ENCODE measurements at places on chromosomes 16 and 17.

GRCh38 chr17:2609091-2609490 lies 15.6 kb downstream of the PAFAH1B1 start:
- DNase-seq, result no peak

DNA sequence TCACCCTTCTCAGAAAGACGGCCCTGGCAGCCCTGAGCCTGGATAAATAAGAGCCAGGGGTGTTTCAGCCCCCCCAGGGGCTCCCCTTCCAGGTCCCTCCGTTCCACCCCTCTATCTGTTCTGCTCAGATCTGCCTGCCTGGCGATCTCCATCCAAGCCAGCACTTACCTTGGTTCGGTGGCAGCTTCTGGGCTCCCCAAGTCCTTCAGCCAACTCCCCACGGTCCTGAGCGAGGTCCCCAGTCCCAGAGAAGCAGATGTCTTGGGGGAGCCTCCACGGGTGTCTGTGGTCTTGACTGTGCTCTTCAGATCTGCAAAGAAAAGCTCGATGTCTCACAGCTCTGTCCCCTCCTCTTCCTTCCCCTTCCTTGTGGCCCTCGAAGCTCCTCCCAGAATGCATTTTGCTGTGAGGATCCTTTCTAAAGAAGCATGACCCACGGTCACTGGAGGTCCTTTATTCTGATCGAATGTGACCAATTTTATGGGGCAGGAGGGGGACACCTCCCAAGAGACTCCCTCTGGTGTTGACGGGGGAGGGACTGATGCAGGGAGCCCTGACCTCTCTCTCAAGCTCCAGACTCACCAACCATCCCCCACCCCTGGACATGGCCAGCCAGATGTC lies at the start of gene PIK3R6:
TSS of gene PIK3R6 (minus strand) at position 314 of the 621 bp plus-strand sequence. CDS start 17,880 bp downstream, outside the sequence.
- DNase-seq, result no peak

- no peak for DNase-seq
Observed at GRCh38 chr17:73722165-73722564, 77.9 kb upstream of the SDK2 start.

- DNase-seq, result no peak
Observed at GRCh38 chr16:19657831-19658230, 60.2 kb downstream of the KNOP1 start.

DNA sequence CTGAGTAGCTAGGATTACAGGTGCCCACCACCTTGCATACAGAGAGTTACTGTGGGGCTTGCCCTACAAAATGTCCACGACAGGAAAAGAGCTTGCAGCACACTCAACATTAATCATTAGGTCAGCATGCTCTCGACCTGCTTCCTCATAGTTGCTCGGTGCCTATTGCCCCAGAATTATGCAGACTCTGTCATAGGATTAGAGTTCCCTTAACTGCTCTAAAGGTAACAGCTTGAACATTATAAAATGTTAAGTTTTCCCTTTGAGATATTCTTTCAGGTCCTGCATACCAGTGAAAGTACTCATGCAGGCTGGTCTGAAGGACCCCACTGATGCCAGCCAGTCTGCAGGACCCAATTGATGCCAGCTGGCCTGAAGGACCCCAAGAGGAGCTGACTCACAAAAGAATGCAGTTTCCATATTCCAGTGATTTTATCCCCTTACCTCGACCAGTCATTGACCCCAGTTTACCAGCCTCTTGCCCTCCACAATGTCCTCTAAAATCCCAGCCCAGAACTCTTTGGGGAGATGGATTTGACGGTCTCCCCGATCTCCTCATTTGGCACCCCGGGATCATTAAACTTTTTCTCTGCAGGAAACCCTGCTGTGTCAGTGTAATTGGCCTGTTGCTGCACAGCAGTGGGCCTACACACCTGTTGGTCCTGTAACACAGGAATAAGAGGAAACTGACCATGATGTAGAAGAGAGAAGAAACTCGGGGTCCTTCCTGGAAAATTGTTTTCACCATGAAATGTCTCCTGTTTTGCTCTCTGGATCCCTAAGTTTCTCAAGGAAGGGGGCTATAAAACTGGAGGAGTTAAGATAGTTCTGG lies 10.6 kb downstream of the ICAM2 start:
- DNase-seq, result no peak

DNA sequence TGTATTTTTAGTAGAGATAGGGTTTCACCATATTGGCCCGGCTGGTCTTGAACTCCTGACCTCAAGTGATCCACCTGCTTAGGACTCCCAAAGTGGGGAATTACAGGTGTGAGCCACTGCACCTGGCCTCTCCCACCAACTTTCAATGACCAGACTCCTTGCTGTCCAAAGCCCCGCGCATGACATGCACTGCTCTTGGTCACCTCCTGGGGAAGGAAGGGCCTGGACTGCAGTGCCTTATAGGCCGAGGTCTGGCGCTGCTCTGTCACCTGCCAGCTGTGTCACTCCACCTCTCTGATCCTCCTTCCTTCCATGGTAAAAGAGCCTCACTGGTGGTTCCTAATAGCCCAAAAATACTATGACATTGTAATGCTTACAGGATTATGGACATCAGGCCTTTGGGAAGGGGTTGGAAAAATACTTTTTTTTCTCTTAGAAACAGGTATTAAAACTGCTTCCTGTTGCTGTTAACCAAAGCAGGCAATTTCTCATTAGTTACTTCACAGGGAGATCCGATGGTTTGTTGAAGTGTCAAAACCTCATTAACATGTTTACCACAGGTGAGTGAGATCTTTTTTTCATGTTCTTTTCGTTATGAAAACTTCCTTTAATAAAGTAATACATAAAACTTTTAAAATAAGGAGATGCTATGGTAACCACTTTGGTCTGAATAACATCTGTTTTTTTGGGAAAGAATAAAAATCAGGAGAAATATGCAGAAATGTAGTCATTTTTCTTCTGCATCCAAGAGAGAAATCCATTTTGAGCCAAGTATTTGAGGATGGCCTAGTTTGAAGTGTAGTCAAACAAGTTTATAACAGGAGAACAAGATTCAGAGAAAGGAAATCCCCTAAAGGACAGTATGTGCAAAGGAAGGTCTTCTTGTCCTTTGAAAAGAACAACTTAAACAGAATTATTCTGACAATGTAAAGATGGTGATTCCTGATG lies 35.5 kb downstream of the GRB7 start:
- DNase-seq, result no peak

DNA sequence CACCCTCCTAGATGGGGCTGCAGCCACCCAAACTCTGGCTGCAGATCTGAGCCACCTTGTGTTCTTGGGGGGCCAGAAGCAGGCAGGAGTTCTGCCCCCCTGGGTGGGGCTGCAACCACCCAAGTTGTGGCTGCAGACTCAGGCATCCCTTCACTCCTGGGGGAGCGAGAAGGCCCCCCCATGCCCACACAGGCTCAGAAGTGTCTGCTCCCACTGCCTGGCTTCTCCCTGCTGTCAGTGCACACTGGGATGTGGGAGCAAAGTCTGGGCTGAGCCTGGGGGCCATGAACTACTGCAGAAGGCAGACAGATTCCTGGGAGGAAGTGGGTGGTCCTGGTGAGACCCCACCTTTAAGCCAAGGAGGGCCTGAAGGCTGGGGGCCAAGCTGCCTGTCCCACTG lies 13.0 kb downstream of the MT1X start:
- no peak for DNase-seq
